ENCODE measurements at places on chromosomes 1 and 21. TPM values are rescaled to one million over a fixed set of nuclear protein-coding genes. Genes with fewer than 3 reads are reported as not detected.

C8A gene
- not detected for total RNA-seq

KIAA1614 gene
- total RNA-seq, result 15.8 TPM

- no peaks in the 10 kb centered on the region for H3K36me3 ChIP-seq
- H3K4me3 ChIP-seq, result no peak overlapping the region
These were observed 383.9 kb downstream of the KIF26B start for GRCh38 chr1:245538671-245539070.

DNA sequence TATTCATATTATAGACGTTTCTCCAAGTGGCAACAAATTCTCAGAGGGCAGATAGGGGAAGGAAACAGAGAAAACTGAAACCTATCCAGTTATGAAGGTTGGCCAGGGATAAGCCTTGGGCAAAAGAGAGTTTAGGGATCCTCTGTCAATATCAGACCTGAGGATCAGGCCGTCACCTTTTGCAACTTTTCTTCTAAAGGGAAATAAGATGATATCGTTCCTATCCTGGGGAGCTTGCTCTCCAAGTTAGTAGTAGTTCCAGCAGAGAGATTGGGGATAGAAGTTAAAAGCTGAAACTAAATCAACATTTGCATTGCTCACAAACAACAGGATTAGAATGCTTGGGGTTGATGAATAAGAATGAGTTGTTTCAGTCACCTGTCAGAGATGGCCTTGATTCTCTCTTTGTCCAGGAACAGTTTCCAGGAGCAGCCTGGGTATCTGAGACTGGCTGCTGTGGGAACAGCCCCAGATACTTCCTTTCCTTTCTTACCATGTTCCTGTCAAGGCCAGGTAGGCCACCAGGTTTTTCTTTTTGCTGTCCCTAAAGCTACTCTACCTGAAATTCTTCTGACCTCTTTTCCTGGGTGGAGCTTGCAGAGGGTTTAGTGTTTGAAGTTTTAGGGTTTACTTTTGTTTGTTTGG, 2.5 kb downstream of the RIIAD1 start:
- H3K27ac ChIP-seq, result no peak overlapping the region
- no peaks in the 10 kb centered on the region for H3K36me3 ChIP-seq
- DNase-seq, result no peak
- H3K4me1 ChIP-seq, result peaks cover 41% of the 10 kb centered on the region
- H3K27me3 ChIP-seq, result no peaks in the 10 kb centered on the region

GRCh38 chr1:245694753-245695195, 540.0 kb downstream of the KIF26B start:
- DNase-seq, result no peak
- H3K27me3 ChIP-seq, result no peaks in the 10 kb centered on the region
- no peak overlapping the region for H3K4me3 ChIP-seq
- H3K4me1 ChIP-seq, result no peaks in the 10 kb centered on the region

IBA57 gene
- total RNA-seq, result 3.7 TPM

DNA sequence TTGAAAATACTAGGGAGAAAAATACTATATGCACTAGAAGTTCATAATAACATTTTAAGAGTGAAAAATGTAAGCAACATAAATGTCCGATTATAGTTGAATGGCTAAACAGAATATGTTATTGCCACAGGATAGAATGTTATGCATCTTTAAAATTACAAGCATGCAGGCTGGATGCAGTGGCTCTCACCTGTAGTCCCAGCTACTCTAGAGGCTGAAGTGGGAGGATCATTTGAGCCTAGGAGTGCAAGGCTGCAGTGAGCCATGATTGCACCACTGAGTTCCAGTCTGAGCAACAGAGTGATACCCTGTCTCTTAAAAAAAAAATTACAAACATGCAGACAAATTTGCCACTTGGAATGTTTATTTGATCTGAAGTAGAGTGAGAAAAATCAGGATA, 3.0 kb upstream of the BATF3 start:
- H3K27me3 ChIP-seq, result no peaks in the 10 kb centered on the region
- DNase-seq, result no peak
- H3K4me1 ChIP-seq, result peaks cover 31% of the 10 kb centered on the region
- H3K4me3 ChIP-seq, result no peak overlapping the region
- H3K27ac ChIP-seq, result no peak overlapping the region
- H3K36me3 ChIP-seq, result no peaks in the 10 kb centered on the region

ST6GALNAC5 gene
- 5.3 TPM for total RNA-seq

- DNase-seq, result no peak
- no peak overlapping the region for H3K27ac ChIP-seq
- no peak overlapping the region for H3K4me3 ChIP-seq
- peaks cover 49% of the 10 kb centered on the region for H3K4me1 ChIP-seq
- no peaks in the 10 kb centered on the region for H3K27me3 ChIP-seq
These were observed 3.2 kb downstream of the DENND1B start for GRCh38 chr1:197771904-197772556.

DNA sequence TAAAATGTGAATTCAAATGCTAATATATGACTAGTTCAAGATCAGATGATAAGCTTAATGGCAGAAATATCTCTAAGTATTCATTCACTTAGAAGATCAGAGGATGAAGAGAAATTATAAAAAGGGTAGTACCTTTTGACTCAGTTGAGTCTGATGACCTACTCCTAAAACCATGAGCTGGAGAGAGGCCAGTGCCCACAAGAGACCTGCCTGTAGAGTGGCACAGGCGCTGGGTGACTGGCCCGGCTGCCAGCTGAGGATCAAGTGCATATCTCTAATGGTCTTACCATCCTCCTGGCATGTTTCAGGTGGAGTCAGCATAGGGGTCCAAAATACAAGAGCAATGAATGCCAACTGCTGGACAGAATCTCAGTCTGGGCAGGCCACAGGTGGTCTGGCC, 14.1 kb downstream of the DDAH1 start:
- no peak overlapping the region for H3K4me3 ChIP-seq
- no peaks in the 10 kb centered on the region for H3K36me3 ChIP-seq
